Renal cortex interstitium (tissue), 15 donors: ENCODE measurements at places on chromosomes 13 and 19. TPM values are rescaled to one million over a fixed set of nuclear protein-coding genes. Genes with fewer than 3 reads are reported as not detected.

DNA sequence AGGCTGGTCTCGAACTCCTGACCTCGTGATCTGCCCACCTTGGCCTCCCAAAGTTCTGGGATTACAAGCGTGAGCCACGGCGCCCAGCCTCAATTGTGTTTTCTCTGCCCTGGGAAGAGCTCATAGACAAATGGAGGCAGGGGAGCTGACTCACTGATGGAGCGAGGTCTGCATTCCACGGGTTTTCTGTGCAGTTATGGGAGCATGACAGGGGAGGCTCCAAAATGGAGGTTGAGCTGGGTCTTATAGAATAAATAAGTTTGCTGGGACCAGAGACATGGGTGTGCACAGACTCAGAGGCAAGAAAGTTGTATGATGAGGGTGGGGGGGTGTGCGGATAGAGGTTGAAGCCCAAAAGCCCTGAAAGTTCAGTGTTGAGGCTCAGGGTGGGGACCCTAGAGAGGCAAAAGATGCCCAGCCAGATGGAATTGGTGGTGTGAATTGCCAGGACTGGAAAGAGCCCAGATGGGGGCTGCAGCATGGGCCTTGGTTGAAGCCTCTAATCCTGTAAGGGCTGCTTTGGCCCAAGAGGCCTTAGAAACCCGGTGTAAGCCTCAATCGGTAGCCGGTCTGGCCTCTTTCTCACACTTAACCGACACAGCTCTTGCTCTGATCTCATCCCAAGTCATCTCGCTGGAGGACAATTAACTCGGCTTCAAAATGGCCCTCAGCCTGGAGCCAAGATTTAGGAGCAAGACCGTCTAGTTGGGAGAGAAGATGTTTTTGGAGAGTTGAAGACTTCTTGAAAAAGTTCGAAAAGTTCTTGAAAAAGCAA is 1.9 kb downstream of the TPM4 start:
- DNase-seq = no peak

DNA sequence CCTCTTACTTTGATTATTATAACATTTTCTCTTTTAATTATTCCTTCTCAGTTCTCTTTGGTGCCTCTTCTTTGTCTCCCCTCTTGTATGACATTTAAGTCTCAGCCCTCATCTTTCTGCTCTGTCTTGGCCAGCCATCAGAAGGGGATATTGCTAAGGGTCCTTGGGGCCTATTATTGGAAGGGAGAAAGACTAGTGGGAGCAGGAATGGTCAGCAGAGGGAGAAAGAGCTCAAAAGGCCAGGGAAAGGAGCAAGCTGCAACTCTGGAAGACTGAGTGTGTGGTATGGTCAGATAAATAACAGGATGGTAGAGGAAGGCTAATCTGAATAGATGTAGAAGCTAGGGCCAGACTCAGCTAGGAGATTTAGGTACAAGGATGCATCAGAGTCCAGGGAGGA is 336.9 kb downstream of the TDRD3 start:
- no peak for DNase-seq

GRCh38 chr13:94696171-94696570 is 16.2 kb downstream of the SOX21 start:
- no peak for DNase-seq

- DNase-seq = peak; percentile 37
Observed at GRCh38 chr19:13633109-13633508, 126.8 kb upstream of the CACNA1A start.

GRCh38 chr13:21336609-21337349 is 122.3 kb downstream of the ZDHHC20 start:
- DNase-seq = no peak

DNA sequence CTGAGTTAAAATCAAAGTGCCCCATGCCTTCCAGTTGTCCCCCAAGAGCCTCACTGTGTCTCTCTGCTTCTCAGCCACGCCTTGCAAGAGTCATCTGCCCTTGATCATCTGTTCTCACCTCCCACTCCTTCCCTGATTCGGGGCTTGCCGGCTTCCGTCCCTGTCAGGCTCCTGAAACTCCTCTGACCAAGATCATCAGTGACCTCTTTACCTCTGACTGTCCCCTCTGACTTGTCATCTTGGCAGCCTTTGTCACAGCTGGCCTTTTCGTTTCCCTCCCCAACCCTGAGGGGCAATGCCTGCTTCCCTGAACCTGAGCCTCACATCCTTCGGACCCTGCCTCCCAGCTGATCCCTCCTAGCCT is 66.3 kb downstream of the MAP4K1 start:
- DNase-seq = no peak

GRCh38 chr19:28039677-28040381 is 1173.1 kb downstream of the UQCRFS1 start:
- DNase-seq = no peak

DNA sequence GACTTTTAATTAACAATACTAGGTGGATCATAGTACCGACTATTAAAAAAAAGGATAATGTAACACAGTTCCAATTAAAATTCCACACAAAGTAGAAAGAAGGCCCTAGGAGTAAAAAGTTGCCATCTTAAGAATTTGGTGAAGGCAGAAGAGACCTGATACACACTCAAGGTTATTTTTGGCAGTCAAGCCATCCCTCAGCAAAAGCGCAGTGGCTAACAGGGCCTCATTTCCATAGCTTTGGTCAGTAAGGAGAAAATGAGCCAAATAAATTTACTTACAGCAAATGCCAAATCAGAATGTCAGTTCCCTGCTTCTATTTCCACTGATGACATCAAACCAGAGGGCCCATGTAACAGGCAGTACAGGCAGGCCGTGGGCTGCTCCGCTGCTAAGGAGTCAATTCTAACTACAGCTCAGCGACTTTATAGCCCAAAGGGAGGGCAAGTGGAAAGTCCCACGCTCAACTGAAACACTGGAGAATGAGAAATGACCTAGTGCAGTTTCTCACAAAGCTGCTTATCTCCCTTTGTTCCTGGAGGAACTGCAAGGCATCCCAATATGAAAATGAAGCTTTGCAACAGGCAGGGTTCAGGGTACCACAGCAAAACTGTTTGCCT is 6.3 kb downstream of the ARGLU1 start:
- no peak for DNase-seq

DNA sequence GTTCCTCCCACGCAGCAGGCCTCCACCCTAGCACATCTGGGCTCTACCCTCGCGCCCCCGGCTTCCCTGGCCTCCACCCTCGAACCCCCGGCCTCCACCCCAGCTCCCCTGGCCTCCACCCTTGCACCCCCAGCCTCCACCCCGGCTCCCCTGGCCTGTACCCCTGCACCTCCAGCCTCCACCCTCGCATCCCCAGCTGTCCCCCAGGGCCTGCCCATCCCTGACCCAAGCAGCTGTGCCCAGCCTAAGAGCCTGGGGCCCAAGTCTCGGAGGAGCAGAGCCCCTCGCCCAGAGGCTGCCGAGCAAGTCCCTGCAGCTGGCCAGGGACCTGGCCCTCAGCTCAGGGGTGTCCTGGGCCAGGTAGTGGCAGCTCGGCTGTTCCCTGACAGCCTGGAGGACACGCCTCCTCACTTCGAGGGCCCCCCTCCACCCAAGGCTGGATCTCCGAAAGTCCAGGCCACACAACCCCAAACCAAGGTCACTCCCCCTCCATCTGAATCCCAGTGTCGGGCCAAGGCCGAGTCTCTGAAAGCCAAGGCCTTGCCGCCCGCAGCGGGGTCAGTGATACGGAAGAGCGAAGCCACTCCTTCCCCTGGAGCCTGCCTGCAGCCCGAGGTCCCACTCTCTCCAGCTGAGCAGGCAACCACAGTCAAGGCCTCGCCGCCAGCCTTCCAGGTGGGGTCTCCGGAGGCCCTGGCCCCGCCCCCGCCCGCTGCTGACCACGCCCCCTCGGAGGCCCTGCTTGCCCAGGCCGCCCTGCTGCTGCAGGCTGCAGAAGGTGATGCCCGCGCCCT is 7.9 kb upstream of the ARHGAP33 start:
- DNase-seq = peak; percentile 67

DNA sequence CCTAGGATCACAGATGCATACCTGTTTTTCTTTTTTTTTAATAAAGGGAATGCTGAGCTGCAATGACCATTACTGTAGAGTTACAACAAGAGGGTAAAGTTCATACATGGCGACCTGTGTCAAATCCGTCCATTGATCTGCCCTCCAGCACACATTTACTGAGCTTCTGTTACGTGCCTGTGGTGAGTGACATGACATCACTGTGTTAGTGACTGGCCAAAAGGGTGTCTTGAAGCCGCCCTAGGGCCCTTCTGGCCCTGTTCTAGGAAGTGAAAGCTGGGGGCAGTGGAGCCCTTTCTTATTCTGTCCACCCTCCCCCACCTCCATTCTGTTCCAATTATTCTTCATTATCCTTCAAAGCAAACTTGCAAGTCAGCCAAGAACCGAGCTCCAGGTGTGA is 66.3 kb downstream of the ZIC5 start:
- no peak for DNase-seq

DNA sequence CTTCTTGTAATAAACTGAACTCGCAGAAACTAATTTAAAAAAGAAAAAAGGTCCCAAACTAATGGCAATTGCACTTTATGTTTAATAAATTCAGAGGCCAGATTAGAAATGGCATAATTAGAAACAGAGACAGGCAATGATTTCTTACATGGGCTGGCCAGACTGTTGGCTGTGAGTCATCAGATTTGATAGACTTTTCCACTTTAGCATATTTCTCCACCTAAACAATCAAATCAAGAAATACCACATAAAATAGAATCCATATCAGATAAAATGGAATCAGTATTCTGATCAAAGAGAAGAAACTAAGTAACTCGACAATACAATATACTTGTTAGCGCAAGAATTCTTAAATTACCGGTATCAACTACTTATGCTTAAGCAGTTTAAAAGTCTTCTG is 29.0 kb downstream of the EXOSC8 start:
- no peak for DNase-seq

- DNase-seq = no peak
Observed at GRCh38 chr19:41868989-41869300, 8.1 kb upstream of the CD79A start.

DNA sequence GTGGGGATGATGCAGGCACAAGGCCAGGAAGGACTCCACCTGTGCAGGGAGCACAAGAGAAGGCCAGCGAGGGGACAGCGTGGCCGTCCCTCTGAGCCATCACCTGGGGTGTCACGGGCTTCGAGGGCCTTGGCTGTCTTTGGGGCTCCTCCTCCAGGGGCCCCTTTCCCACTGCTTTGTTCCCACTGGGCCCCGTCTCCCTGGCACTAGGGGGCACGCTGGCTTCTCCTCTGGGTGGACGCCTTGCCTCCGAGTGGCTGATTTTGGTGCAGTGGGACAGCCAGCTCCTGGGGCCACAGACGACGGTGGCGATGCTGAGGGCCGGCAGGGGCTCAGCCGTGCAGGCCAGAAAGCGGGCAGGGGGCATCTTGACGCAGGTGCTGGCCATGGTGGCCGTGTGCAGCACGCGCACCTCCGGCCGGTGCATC is 43.2 kb upstream of the GRTP1 start:
- DNase-seq = no peak

DNA sequence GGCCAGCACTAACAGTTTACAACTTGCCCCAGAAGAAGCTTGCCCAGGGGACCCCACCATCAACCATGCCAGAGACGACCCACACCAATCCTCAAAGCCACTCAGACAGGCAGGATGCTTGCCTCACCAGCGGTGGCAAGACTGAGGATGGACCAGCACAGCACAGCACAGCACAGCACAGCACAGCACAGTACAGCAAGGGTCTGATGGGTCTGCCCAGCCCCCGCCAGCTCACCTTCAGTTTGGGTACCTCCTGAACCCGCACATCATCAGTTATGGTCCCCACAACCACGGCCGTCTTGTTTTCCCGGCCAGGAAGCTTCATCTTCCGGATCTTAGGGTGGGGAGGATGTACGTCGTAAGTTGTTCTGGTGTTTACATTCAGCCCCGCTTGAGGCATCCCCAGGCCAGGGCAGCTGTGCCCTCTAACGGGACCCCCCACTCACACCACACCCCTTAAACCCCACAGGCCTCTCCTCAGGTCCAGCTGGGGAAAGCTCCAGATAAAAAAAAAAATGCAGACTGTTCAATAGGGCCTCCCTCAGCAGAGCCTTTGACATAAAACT is 1.7 kb upstream of the FAM83E start:
- no peak for DNase-seq

DNA sequence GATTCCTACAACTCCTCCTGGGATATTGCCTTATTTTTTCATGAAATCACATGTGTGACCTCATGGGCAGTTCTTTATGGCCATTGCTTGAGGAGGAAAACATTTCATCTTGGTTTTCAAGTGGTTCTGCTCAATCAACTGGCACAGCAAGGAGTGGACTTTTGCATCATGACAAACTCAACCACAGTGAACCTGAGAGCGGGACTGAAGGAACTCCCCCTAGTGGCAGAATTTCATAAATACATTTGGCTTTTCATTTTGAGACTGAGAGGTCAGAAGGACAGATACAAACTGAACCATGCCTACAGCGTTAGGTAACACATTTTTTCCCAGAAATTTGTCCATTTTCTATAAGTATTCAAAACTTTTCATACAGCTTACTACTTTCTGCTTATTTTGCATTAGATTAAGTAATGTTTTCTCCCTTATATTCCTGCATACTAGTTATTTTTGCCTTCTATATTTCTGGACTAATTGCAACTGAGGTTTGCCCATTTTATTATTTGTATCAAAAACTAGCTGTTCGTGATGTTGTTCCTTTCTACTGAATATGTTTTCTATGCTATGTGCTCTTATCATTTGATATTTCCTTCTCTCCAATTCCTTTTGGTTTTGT is 13.4 kb upstream of the SIGLEC12 start:
- DNase-seq = peak; percentile 18

DNA sequence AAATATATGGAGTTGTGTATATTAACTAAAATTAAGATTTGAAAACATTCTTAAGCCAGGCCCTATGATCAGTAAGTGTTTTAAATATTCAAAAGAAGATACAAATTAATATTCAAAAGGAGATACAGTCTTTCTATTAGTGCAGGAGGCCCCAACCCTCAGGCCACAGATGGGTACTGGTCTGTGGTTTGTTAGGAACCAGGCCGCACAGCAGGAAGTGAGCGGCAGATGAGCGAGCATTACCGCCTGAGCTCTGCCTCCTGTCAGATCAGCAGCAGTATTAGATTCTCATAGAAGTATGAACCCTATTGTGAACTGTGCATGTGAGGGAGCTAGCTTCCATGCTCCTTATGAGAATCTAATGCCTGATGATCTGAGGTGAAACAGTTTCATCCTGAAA is 232.9 kb downstream of the FOXO1 start:
- DNase-seq = no peak

GRCh38 chr19:4598712-4599111 is 39.2 kb upstream of the SEMA6B start:
- no peak for DNase-seq

- DNase-seq = no peak
Observed at GRCh38 chr13:65787082-65787481, 1443.1 kb downstream of the PCDH9 start.

GRCh38 chr13:44617648-44618047 is 41.5 kb upstream of the TSC22D1 start:
- DNase-seq = no peak

Gene FPR3
- 0.19 TPM for polyA plus RNA-seq

Gene CA11
- 21.9 TPM for polyA plus RNA-seq

Gene ZNF136
- 18.4 TPM for polyA plus RNA-seq

Gene TEX101
- polyA plus RNA-seq = not detected

Gene CDX2
- not detected for polyA plus RNA-seq

Gene ZNF470
- 10.9 TPM for polyA plus RNA-seq

Gene SARS2
- 43.2 TPM for polyA plus RNA-seq

Gene ACP7
- polyA plus RNA-seq = 0.20 TPM

Gene ZNF829
- polyA plus RNA-seq = 6.8 TPM

Gene CYP4F2
- 0.39 TPM for polyA plus RNA-seq

Gene SYCN
- not detected for polyA plus RNA-seq

Gene DACT3
- polyA plus RNA-seq = 22.2 TPM

Gene ZNF90
- polyA plus RNA-seq = 15.6 TPM

Gene PCDH17
- polyA plus RNA-seq = 20.5 TPM
